ENCODE measurements at places on chromosomes 7 and 10.

- DNase-seq: no peak
Observed at GRCh38 chr10:458421-458851, 231.0 kb downstream of the DIP2C start.

DNA sequence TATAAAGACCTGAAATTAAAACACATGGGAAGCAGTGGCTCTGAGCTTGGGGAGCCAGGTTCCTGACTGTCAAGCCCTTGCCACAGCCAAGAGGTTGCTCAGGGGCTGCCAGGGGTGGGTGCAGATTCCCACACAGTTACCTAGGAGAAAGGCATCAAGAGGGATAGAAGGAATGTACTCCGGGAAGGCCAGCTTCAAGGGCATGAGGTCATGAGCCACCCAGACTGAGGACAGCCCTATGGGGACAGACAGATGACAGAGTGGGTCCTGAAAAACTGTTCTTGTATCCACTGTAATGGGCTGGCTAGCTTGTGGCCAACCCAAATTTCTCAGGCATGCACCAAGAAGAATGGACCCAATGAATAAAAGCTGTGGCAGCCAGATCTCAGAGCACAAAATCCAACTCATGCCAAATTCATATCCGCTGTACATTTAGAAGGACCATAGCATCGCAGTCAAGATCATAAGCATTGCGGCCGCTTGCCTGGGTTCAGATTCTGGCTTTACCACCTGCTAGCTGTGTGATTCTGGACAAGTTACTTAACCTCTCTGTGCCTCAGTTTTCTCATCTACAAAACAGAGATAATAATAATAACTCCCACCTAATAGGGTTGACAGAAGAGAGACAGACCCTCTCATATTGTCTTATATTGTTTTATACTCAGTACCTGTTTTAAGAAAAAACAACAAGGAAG, 44.9 kb upstream of the KCNMA1 start:
- no peak for DNase-seq

DNA sequence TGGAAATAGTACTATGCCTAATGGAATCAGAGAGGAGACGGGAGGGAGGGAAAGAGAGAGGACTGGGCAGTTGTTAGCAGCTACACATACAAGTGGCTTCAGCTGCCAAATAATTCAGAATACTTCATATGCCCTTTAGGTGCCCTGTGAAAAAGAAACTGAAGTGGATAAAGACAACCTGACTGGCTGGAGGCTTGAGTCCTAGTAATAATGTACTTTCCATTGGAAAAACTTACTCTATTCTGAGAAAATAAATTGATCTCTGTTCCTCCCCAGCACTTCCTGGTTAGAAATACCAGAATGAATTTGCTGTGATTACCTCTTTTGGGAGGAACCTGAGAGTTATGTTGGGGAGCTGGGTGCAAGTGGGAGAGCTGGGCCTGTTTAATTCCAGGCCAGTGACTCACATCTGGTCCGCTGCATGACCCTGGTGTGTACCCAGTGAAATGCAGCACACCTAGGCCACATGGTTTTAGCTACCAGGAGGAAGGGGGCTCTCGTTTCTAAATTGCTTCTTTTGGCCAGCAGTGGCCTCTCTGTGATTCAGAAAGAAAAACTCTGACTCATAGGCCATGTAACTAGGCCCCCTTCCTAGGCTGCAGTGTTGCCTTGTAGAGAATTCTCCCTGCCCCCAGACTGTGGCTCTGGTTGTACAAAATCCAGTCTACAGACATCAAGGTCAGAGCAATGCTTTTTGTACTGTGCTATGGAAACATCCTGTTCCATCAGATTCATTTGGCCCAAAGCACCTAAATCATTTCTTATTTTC, 6.5 kb downstream of the AGFG2 start:
- no peak for DNase-seq

DNA sequence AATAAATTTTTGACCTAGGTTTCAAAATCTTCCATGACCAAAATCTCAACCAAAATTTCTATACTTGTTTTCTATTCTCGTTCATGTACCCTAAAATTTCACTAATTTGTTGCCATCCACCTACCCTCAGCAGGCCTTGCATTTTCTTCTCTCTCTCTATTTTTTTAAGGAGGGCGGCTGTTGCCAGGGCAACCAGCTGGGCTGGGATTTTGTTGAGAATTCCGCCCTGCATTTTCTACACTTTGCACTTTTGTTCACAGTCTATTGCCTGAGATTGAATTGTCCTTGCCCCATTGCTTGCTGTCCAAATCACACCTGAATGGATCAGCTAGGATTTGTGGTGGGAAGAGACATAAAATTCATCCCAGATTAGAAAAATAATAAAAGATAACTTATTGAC, 657.5 kb upstream of the NRP1 start:
- no peak for DNase-seq

- DNase-seq: no peak
Observed at GRCh38 chr7:134710854-134711624, 64.4 kb downstream of the BPGM start.

GRCh38 chr7:107125475-107125874, 43.3 kb upstream of the HBP1 start:
- peak; percentile 66 for DNase-seq

DNA sequence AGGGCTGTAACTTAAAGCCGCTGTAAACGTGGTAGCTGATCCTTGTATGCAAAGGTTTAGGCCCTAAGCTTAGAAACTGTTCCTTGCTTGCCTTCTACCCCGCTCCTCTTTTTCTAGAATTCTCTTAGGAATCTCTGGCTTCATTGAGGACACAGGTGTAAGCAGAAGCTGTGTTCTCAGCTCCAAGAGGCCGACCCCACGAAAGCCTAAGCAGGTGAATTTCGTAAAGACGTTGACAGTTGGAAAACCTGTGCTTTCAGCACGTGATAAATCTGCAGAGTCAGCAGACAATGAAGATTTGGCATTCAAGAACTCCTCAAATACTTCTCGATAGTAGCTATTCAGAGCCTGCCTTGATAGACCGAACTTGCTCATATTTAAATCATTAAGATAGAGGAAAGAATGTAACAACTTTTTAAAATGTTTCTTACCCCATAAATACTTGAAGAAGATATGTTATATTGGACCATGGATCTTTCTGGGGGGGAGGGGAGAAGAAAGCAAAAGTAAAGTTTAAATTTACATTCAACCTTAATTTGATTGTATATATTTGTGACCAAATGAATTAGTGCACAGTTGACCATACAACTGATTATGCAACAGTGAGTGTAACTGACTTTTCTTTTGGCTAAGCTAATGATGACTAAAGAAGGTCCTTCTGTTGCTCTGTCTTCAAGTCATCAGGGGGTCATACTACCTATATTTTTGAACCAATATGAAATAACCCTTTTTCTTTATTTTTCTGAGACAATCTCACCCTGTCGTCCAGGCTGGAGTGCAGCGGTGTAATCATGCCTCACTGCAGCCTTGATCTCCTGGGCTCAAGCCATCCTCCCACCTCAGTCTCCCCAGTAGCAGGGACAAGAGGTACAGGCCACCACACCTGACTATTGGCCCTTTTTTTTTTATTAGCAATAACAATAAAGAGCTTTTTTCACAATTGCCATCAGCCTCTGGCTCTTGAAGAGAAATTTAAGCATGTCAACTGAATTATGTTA, 1.2 kb upstream of the GDI2 start:
- DNase-seq: no peak

DNA sequence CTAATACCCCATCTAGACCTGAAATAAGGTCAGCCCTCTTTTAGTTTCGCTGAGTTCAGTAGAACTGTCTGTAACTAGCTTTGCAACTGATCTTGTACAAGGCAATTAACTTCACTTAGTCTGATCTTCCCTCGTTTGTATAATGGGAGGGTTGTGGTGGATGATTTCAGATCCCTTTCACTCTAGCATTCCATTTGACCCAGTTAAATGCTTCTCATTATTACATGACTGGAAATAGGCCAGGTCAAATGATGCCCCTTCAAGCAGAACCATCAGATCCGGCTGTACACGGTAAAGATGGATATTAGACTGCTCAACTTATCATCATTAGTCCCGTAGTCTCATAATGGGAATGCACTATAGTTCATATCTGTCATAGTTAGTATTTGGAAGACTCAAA, 1009.0 kb downstream of the LRMDA start:
- no peak for DNase-seq

DNA sequence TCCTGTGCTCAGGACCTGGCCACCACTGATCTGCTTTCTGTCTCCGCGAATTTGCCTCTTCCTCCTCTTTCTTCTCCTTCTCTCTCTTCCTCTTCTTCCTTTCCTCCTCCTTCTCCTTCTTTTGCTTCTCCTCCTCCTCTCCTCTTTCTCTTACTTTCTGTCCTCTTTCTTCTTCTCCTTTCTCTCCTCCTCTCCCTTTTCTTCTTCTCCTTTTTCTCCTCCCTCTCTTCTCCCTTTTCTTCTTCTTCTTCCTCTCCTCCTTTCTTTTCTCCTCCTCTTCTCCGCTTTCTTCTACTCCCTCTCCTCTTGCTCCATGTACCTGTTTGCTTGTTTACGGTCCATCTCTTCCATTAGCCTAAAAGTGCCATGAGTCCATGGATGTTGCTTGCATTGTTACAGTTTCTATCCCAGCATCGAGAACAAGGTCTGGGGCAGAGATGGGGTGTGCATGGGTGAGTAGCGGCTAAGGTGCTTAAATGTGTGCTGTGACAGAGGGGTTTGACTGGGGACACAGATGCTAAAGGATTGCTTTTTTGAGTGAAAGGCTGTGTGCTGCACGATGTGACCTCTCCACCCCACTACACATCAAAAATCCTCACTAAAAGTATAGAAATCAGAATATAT, 7.7 kb downstream of the SH2D4B start:
- no peak for DNase-seq

DNA sequence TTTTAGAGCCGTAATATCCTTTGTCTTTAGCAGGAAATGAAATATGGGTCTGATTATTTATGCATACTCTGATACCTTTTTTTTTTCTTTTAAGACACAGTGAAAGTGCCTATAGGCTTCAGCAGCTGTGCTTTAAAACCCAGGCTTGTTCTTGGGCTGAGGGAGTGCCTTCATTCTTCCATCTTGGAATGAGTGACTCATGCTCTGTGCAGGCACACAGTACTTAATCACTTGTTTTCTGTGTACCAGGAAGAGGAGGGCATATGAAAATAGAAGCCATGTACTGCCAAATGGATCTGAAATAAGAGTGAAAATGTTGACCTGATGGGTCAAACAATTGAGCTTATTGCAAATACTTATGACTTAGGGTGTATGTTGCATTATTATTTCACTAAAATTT, 12.0 kb downstream of the INPP5F start:
- DNase-seq: no peak
